ENCODE measurements at places on chromosomes 5 and 9.

- H3K27ac ChIP-seq, result peak overlapping the region; percentile 83
- peak; percentile 27 for DNase-seq
- H3K27me3 ChIP-seq, result peaks cover 18% of the 10 kb centered on the region
- H3K4me1 ChIP-seq, result peaks cover 31% of the 10 kb centered on the region
These were observed 2.1 kb downstream of the NR4A3 start for GRCh38 chr9:99823681-99824377.

DNA sequence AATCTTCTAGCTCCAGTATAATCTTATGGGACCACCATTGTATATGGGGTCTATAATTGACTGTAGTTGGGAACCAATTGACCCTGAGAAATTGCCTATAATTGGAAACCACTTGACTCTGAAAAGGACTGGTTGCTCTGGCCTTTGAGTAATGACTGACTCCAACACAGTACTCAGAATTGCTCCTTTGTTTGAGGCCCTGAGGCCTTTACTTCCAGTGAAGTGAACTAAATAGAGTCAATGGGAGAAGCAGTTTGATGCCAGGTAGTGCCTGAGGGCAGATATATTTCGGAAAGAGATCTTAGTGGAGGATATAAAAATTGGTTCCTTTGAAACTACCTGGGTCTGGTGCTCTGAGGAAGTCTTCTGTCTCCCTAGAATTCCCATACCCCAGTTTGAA is 16.0 kb upstream of the TMEM171 start:
- peaks cover 23% of the 10 kb centered on the region for H3K27me3 ChIP-seq
- H3K4me3 ChIP-seq, result no peak overlapping the region
- peaks cover 12% of the 10 kb centered on the region for H3K36me3 ChIP-seq
- H3K4me1 ChIP-seq, result no peaks in the 10 kb centered on the region
- no peak overlapping the region for H3K27ac ChIP-seq
- no peak for DNase-seq

- H3K4me1 ChIP-seq, result no peaks in the 10 kb centered on the region
- no peak overlapping the region for H3K4me3 ChIP-seq
- DNase-seq, result no peak
- no peaks in the 10 kb centered on the region for H3K27me3 ChIP-seq
These were observed 1187.1 kb upstream of the WWC1 start for GRCh38 chr5:167104351-167104750.

DNA sequence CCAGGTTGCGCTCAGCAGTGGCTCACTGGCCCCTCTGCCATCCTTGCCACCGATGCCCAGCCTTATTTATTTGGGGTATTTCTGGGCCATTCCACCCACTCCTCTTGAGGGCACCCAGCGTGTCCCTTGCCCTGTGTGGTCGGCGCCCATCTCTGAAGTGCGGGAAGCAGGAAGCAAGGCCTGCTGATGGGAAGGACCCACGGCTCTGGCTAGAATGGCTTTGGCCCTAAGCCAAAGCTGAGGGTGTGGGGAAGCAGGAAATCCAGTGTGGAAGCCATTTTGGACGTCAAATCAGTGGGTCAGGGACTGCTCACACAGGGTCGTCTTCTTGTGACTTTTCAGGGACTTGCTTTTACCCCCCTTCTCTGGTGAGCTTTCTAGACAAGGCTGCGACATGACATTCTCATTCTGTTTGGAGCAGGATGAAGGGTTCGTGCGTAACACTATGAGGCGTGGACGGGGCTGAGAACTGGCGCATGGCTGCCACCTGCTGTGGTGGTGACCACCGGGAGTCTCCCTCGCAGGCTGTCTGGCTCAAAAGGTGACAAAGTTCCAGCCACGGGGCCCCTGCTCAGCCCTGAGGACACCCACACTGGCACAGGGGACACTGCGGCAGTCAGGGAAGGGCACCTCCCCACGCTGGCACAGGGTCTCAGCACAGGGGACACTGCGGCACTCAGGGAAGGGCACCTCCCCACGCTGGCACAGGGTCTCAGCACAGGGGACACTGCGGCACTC is 50.7 kb upstream of the NKD2 start:
- peaks cover 16% of the 10 kb centered on the region for H3K4me1 ChIP-seq
- DNase-seq, result no peak
- no peaks in the 10 kb centered on the region for H3K36me3 ChIP-seq
- peak overlapping the region; percentile 55 for H3K27ac ChIP-seq
- peaks cover 25% of the 10 kb centered on the region for H3K27me3 ChIP-seq

- DNase-seq, result no peak
- H3K36me3 ChIP-seq, result no peaks in the 10 kb centered on the region
- H3K27ac ChIP-seq, result no peak overlapping the region
These were observed 88.8 kb upstream of the BRINP1 start for GRCh38 chr9:119458068-119458467.

DNA sequence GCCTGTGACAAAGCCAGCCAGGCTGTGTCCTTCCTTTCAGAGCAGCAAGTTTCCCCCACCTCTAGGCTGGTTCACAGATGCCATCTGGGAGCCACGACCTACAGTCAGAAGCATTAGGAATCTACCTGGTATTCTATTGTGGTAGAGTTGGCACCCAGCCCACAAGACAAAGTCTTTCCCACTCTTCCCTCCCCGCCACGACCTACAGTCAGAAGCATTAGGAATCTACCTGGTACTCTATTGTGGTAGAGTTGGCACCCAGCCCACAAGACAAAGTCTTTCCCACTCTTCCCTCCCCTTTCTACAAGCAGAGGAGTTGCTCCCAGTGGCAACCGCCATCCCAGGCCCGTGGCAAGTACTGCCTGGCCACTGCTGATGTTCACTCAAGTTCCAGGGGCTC is 157.8 kb upstream of the TNC start:
- no peak overlapping the region for H3K27ac ChIP-seq
- no peaks in the 10 kb centered on the region for H3K36me3 ChIP-seq
- H3K4me3 ChIP-seq, result no peak overlapping the region
- peaks cover 42% of the 10 kb centered on the region for H3K27me3 ChIP-seq
- H3K4me1 ChIP-seq, result no peaks in the 10 kb centered on the region

DNA sequence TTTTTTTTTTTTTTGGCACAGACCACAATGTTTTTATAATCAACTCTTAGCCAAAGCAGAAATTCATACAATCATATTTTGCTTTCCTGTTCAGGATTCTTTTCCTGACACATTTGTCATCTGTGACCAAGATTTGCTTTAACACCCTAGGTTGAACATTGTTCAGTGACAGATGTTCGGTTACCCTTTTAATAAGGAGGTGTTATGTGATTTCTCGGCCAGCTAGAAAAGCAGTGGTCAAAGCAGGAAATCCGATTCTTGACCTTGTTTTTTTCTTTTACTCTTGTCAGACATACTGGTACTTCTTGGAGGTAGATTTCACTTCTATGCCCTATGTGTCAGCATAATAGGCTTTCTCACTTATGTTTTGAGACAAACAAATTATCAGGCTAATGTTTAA is 335.3 kb upstream of the ACTBL2 start:
- H3K36me3 ChIP-seq, result no peaks in the 10 kb centered on the region
- no peak overlapping the region for H3K4me3 ChIP-seq
- no peak overlapping the region for H3K27ac ChIP-seq
- peaks cover 2% of the 10 kb centered on the region for H3K27me3 ChIP-seq
- no peak for DNase-seq

GRCh38 chr5:94623011-94623410 is 4.5 kb downstream of the SLF1 start:
- no peak overlapping the region for H3K27ac ChIP-seq
- H3K36me3 ChIP-seq, result no peaks in the 10 kb centered on the region
- no peak for DNase-seq
- no peaks in the 10 kb centered on the region for H3K27me3 ChIP-seq
- H3K4me3 ChIP-seq, result peak overlapping the region; percentile 25

- no peak overlapping the region for H3K27ac ChIP-seq
- no peaks in the 10 kb centered on the region for H3K4me1 ChIP-seq
- H3K4me3 ChIP-seq, result no peak overlapping the region
- peaks cover 4% of the 10 kb centered on the region for H3K27me3 ChIP-seq
- no peaks in the 10 kb centered on the region for H3K36me3 ChIP-seq
These were observed 138.0 kb downstream of the CAAP1 start for GRCh38 chr9:26754509-26755164.

- H3K4me1 ChIP-seq, result peaks cover 13% of the 10 kb centered on the region
- DNase-seq, result no peak
- H3K27ac ChIP-seq, result peak overlapping the region; percentile 2
- H3K27me3 ChIP-seq, result peaks cover 3% of the 10 kb centered on the region
- H3K4me3 ChIP-seq, result peak overlapping the region; percentile 84
- H3K36me3 ChIP-seq, result no peaks in the 10 kb centered on the region
These were observed 335.4 kb downstream of the MSX2 start for GRCh38 chr5:175059687-175060211.

- no peak overlapping the region for H3K4me3 ChIP-seq
- no peaks in the 10 kb centered on the region for H3K36me3 ChIP-seq
- peaks cover 32% of the 10 kb centered on the region for H3K4me1 ChIP-seq
- no peaks in the 10 kb centered on the region for H3K27me3 ChIP-seq
- no peak for DNase-seq
These were observed 88.2 kb upstream of the ANKRD55 start for GRCh38 chr5:56321236-56321881.

DNA sequence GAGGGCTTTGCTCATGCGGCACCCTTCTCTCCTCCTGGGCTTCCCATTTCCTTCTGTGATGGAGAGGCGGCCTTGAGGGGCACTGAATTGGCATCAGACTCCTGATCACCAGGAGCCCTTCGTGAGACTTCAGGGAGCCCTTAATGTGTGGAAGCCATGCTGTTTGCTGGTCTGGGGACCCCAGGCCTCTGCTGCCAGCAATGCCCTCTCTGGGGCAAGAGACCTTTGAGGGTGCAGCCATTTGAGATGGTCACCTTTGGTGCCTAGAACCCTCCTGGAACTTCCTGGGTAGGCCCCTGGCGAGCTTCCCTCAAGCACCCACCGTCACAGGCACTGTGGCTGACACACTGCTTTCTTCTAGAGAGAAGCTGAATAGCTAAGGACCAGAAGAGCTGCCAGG is 338.7 kb upstream of the IRX4 start:
- peaks cover 5% of the 10 kb centered on the region for H3K27me3 ChIP-seq
- no peak for DNase-seq
- no peak overlapping the region for H3K4me3 ChIP-seq
- no peaks in the 10 kb centered on the region for H3K36me3 ChIP-seq
- H3K4me1 ChIP-seq, result no peaks in the 10 kb centered on the region
- no peak overlapping the region for H3K27ac ChIP-seq

- no peak for DNase-seq
- no peak overlapping the region for H3K27ac ChIP-seq
These were observed 294.8 kb downstream of the ASTN2 start for GRCh38 chr9:117120061-117120460.

GRCh38 chr5:84281383-84281782 is 103.3 kb downstream of the EDIL3 start:
- no peak for DNase-seq
- no peaks in the 10 kb centered on the region for H3K36me3 ChIP-seq
- no peak overlapping the region for H3K27ac ChIP-seq
- no peaks in the 10 kb centered on the region for H3K4me1 ChIP-seq
- no peak overlapping the region for H3K4me3 ChIP-seq

DNA sequence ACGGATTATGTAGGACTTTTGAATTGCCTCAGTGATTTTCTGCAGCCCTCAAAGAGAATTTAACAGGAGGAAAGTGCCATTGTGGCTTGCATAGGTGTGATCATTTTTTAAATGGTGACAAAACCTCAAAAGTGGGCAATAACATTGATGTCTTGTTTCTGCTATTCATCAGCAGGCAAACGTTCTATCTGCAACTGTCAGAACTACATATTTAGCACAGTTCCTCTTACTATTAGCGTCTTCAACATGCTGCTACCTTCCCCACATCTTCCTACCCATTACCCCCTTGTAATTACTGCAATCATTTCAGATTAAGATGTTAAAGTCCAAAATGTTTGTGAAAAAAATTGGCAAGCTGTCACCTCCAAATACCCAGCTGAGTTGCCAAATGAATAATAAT is 254.6 kb downstream of the SMARCA2 start:
- H3K27me3 ChIP-seq, result peaks cover 6% of the 10 kb centered on the region
- no peak overlapping the region for H3K27ac ChIP-seq
- no peaks in the 10 kb centered on the region for H3K36me3 ChIP-seq
- no peak overlapping the region for H3K4me3 ChIP-seq
- DNase-seq, result no peak
- H3K4me1 ChIP-seq, result no peaks in the 10 kb centered on the region

DNA sequence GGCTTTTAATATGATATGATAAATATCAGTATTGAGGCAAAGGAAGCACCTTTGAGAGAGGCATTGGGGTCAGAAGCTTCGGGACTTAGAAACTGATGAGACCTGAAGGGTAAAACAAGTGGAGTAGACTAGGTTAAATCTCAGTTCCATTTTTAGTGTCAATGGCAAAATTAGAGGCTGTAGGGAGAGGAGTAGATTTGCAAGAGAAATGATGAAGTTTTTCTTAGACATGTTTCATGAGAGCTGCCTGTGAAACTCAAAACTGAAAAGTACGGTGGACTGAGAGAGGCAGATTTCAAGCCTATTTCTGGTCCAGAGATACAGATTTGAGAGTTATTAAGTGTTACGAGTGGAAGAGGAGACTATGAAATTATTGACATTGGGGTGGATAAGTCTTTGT is 278.5 kb downstream of the TAF11L14 start:
- no peaks in the 10 kb centered on the region for H3K27me3 ChIP-seq
- H3K27ac ChIP-seq, result no peak overlapping the region
- H3K4me1 ChIP-seq, result no peaks in the 10 kb centered on the region
- DNase-seq, result no peak

- no peak overlapping the region for H3K27ac ChIP-seq
- peaks cover 5% of the 10 kb centered on the region for H3K4me1 ChIP-seq
- DNase-seq, result no peak
- H3K4me3 ChIP-seq, result no peak overlapping the region
These were observed 37.2 kb upstream of the F2RL2 start for GRCh38 chr5:76660360-76660759.

GRCh38 chr5:156154757-156155156 is 172.2 kb upstream of the SGCD start:
- H3K27me3 ChIP-seq, result peaks cover 2% of the 10 kb centered on the region
- H3K4me3 ChIP-seq, result no peak overlapping the region
- no peaks in the 10 kb centered on the region for H3K36me3 ChIP-seq
- H3K27ac ChIP-seq, result no peak overlapping the region
- H3K4me1 ChIP-seq, result no peaks in the 10 kb centered on the region
- DNase-seq, result no peak

GRCh38 chr5:145396888-145397287 is 438.3 kb downstream of the PRELID2 start:
- no peak for DNase-seq
- H3K27ac ChIP-seq, result no peak overlapping the region
- peaks cover 4% of the 10 kb centered on the region for H3K36me3 ChIP-seq
- no peaks in the 10 kb centered on the region for H3K27me3 ChIP-seq
- no peak overlapping the region for H3K4me3 ChIP-seq
- H3K4me1 ChIP-seq, result no peaks in the 10 kb centered on the region

- peaks cover 7% of the 10 kb centered on the region for H3K4me1 ChIP-seq
- no peaks in the 10 kb centered on the region for H3K27me3 ChIP-seq
- DNase-seq, result no peak
- H3K36me3 ChIP-seq, result no peaks in the 10 kb centered on the region
These were observed 11.2 kb downstream of the SLC45A2 start for GRCh38 chr5:33973271-33973670.

GRCh38 chr9:109781086-109781485 is 1.1 kb downstream of the PALM2AKAP2 start:
- peaks cover 2% of the 10 kb centered on the region for H3K4me1 ChIP-seq
- H3K4me3 ChIP-seq, result no peak overlapping the region
- peaks cover 27% of the 10 kb centered on the region for H3K27me3 ChIP-seq
- no peaks in the 10 kb centered on the region for H3K36me3 ChIP-seq

All from naive thymus-derived CD8-positive, alpha-beta T cell (primary cell).